ENCODE measurements at places on chromosomes 5 and 9. TPM values are rescaled to one million over a fixed set of nuclear protein-coding genes. Genes with fewer than 3 reads are reported as not detected.

Gene DRD1
- total RNA-seq = not detected

Gene GADD45G
- 44.5 TPM for total RNA-seq

Gene CDX1
- total RNA-seq = not detected

Gene TLR4
- total RNA-seq = 14.2 TPM

Gene MEF2C
- total RNA-seq = 54.2 TPM

Gene COL23A1
- total RNA-seq = 27.4 TPM

Gene KIF27
- 4.1 TPM for total RNA-seq

Gene CPEB4
- total RNA-seq = 136 TPM

Gene PRSS3
- not detected for total RNA-seq

Gene ACOT12
- total RNA-seq = not detected

Gene SHISAL2B
- not detected for total RNA-seq

Gene PPP3R2
- total RNA-seq = not detected

Gene GDA
- total RNA-seq = 0.85 TPM

Gene SEMA6A
- total RNA-seq = 6.3 TPM

Gene FANCC
- total RNA-seq = 4.1 TPM

Gene C9orf85
- 6.3 TPM for total RNA-seq

Gene FBXL7
- total RNA-seq = 27.7 TPM

Gene PCDHA12
- not detected for total RNA-seq

Gene KIF20A
- 0.77 TPM for total RNA-seq

Gene DDX4
- total RNA-seq = not detected

Gene SMIM33
- not detected for total RNA-seq

Gene PIP5K1B
- 71.9 TPM for total RNA-seq

Gene MCIDAS
- total RNA-seq = not detected

Gene LIX1
- not detected for total RNA-seq

Gene FSD1L
- total RNA-seq = 7.6 TPM

Gene C9
- total RNA-seq = not detected

Gene IFNA21
- total RNA-seq = not detected
